ENCODE measurements at places on chromosomes 7 and 10.

DNA sequence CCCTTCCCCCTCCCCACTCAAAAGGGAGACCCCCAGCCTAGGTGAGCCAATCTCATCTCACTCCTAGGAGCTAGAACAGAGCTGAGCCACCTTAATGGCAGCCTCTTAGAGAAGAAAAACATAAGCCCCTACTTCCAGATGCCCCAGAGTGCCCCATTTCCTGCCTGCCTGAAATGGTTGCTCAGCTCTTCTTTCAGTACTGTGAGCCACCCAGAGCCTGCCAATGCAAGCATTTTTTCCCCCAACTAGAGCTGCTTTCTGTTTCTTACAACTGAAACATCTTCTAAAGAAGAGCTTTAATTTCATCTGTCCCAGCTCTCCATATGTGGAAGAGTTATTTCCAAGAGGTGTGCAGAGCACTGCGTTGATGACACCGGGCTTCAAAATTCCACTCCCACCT lies 136.7 kb downstream of the PLPP4 start:
- DNase-seq = no peak

DNA sequence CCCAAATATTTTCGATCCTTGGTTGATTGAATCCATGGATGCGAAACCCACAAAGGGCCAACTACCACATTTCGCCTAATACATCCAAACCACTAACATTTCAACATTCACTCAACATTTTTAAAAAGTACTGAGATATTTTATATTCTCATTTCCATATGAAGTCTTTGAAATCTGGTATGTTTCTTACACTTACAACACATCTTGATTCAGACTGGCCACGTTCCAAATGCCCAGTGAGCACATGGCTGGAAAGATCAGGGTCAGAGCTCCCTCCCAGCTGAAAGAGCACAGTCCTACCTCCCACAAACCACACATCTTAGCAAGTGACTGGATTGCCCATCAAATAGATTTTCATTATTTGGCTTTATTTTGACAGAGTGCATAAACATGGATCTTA lies 18.9 kb downstream of the NCAPG2 start:
- DNase-seq = no peak

GRCh38 chr10:132076578-132077081 lies 10.9 kb downstream of the JAKMIP3 start:
- no peak for DNase-seq

- no peak for DNase-seq
Observed at GRCh38 chr7:69518705-69519077, 79.6 kb upstream of the AUTS2 start.

DNA sequence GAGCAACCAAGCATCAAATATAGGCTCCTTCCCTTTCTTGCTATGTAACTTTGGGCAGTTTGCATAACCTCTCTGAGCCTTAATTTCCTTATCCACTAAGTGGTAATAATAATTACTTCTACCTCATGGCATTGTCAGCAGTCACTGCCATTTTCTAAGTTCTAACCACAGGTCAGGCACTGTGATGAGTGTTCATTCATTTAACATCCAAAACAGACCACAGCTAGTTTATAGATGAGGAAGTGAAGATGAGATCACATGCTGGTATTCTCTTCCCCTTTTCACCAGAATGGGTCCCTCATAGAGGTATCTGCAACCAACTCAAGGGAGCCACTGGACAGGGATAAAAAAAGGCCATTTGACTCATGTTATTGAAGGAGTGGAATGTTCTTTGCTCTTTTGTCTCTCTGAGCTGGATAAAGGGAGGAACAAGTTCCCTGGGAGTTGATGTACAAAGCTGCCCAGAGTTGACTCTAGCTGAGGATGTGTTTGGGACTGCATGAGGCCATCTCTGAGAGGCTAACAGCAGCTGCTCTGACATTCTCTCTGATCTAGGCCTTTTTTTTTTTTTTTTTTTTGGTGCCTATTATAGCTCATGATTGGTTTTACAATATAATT lies 65.0 kb downstream of the DNAJC12 start:
- DNase-seq = peak; percentile 47

DNA sequence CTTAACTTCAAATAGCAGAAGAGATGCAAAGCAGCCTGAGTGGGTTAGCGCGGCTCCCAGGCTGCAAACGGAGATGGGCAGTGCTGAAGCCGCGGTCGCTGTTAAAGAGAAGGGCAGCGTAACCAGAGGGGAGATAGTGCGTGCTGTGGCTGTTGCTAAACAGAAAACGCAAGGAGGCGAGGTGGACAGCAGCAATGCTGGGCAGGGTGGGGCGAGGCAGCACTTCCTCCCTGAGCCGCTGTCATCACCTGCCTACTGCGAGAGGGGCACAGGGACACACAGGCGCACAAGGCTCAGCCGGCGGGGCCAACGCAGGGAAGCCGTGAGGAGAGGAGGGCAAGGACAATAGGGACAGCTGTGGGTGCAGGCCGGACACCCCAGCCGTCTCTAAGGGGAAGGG lies 137.3 kb downstream of the MAD1L1 start:
- no peak for DNase-seq

- no peak for DNase-seq
Observed at GRCh38 chr10:125235093-125236069, 75.0 kb upstream of the CTBP2 start.

DNA sequence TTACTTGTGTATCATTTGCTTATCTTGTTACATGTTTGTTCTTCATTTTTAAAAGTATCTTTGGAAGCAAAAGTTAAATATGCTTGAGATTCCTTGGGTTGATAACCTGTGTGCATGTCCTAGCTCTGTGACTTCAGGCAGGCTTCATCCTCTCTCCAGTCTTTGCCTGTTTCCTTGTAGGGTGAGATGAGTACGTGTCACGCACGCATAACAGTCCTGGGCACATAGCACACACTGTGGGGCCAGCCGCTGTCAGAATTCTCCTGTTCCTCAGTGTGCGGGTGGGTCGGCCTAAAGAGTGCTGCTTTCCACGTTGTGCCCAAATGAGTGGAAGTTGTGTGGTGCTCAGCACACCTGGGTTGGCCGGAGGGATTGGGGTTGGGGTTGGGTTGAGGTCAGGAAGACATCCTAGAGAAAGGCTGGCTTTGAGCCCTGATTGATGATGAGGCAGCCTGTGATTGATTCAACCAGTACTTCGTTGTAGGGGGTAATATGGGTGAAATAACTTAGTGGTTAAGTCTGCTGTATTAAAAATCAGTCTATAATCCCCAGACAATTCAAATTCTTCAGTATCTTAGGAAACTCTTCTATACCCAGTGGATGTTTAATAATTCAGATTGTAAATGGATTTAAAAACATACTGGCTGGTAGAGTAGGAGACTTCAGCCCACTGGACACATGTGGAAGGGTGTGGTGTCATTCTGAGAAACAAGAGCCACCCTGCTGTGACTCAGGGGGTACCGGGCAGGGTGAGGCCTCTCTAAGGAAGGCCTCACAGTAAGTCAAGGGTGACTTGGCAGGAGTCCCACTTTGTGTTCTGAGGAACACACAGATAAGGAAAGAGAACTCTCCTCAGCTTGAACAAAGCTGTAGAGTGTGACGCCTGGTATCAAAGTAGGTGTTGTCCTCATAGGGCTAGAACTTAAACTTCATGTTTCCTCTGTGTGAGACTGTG lies 54.8 kb downstream of the DAGLB start:
- peak; percentile 75 for DNase-seq

- DNase-seq = no peak
Observed at GRCh38 chr10:3790272-3790671, 5.3 kb upstream of the KLF6 start.

- no peak for DNase-seq
Observed at GRCh38 chr7:37822946-37823345, 25.5 kb upstream of the NME8 start.

- DNase-seq = no peak
Observed at GRCh38 chr7:66669088-66669487, 40.4 kb downstream of the KCTD7 start.

GRCh38 chr7:156703773-156704482 lies 63.4 kb downstream of the RNF32 start:
- DNase-seq = no peak

DNA sequence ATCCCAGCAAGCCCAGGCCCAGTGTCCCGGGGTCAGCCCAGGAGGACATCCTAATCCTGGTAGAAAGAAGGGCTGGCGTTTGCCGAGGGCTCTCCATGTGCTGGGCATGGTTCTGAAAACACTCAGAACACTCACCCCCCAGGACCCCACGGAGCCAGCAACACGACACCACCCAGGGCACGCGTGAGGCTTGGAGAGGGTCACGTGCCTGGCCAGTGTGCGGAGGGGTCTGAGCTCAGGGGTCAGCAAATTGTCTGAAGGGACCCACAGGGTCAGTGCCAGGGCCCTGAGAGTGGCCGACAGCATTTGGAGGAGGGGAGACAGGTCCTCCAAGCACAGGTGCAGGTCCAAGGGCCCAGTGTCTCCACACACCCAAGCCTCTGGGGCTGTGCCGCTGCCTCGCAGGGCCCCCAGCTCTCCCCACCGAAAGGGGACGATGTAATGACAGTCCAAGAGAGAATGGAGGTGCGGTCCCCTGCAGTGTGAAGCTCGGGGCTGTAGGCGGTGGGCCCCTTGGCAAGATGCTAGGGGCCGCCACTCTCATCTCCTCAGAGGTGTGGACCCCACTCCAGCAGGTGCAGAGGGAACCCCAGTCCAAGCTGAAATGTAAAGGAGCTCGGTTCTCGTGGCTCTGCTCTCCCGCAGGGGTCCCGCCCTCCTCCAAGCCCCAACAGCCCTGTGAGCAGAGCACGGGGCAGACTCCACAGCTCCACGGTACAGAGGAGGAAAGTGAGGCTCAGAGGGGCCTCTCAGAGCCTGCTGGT lies 7.8 kb downstream of the FOXL3 start:
- DNase-seq = no peak

GRCh38 chr7:138816650-138817049 lies 18.7 kb upstream of the ATP6V0A4 start:
- no peak for DNase-seq

GRCh38 chr10:28842321-28842720 lies 165.0 kb downstream of the BAMBI start:
- DNase-seq = peak; percentile 15

DNA sequence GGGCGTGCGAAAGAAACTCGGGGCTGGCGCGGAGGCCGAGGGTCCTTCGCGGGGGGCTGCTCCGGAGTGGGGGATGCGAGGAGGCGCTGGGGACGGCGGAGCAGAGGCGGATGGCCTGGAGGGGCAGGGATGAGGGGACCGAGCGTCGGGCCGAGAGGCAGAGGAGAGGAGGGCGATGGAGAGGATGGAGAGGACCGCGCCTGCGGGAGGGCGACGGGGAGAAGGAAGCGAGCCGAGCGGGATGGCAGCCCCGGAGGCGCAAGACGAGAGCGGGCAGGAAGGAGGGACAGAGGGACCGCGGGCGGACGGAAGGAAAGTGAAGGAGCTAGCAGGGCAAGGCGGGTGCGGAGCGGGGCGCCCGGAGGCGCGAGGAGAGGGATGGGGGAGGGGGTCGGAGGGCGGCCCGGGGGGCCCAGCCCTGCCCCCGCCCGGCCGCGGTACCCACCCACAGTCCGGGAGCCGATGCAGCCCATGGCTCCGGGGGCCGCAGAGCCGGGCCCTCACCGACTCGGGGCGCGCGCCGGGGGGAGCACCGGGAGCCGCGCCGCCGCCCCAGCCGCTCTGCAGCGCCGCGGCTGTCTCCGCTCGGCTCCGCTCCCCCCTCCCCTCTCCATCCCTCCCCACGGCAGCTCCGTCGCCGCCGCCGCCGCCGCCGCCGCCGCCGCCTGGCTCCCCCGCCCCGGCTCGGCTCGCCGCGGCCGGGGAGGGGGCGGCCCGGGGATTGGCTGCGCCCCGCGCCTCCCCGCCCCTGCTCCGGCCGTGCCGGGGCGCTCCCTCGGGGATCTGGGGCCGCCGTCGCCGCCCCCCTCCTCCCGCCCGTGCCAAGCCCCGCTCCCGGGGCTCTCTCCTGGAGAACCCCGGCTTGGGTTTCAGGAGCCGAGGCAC lies at the start of gene FAM131B:
Gene FAM131B (minus strand): TSS at position 583 of the 885 bp plus-strand sequence. CDS start 110 bp downstream, at position 473.
- no peak for DNase-seq

GRCh38 chr7:104993217-104993862 lies 20.7 kb upstream of the KMT2E start:
- DNase-seq = no peak

DNA sequence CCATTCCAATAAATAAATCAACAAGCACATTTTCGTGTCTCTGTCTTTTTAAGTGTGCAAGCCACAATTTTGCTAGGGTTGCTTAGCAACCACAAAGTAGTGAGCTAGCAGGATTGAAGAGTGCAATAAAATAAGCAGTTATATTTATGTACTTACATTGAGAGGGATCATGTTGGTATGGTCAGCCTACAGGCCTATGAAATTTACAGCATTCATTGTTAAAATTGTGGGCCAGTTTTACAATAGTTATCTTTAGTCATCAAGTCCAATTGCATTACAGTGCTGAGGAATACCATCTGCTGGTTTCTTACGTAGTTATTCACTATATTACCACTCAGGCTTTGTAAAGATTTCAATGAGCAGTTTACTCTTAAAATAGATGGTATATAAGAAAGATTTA lies 192.5 kb upstream of the POT1 start:
- no peak for DNase-seq

- no peak for DNase-seq
Observed at GRCh38 chr10:49257626-49258349, 41.2 kb upstream of the C10orf71 start.

DNA sequence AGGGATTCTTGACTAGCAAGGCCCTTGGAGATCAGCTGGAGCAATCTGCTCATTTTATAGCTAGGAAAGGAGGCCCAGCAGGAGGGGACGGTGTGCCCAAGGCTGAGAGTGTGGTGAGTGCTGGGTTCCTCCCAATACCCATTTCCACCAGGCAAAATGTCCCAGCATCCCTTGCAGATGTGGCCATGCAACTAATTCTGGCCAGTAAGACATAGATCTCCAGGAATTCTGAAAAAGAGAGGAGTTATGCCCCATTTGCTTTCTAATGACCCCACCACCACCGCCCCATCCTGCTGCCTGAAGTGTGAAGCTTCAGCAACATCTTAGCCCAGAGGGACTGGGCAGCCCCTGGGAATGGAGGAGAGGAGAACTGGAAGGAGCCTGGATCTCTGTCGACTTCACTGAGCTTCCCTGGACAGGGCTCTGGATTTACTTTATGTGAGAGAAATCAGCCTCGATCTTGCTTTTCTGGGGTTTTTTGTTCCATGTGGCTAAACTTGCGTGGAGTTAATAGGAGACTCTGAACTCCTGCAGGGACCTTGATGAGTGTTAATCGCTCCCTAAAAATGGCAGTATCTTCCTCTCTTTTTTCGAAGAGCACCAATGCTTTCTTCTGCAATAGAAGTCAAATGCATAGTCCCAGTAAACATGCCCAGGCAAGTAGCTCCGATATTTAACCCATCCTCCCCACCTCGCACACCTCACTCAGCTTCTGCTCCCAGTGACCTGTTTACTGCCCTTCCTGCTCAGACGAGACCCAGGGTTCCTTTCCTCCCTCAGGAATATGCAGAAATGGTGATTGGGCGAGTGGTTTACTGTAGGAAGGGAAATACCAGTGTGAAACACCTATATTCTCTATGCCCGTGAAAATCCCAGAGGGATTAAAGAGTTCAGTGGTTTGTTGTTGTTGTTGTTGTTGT lies 127.5 kb upstream of the GPR26 start:
- DNase-seq = no peak

GRCh38 chr10:63456437-63457210 lies 9.2 kb downstream of the JMJD1C start:
- no peak for DNase-seq

All from kidney capillary endothelial cell (primary cell).